ENCODE measurements at places on chromosomes 1 and 21. TPM values are rescaled to one million over a fixed set of nuclear protein-coding genes. Genes with fewer than 3 reads are reported as not detected.

Gene NEXN
- 3.5 TPM for total RNA-seq

Gene PROK1
- total RNA-seq, result not detected

Gene C8B
- total RNA-seq, result not detected

Gene MTARC2
- total RNA-seq, result 17.7 TPM

Gene DRAXIN
- total RNA-seq, result not detected

Gene KRTAP27-1
- total RNA-seq, result not detected

Gene AXDND1
- total RNA-seq, result not detected

Gene PLA2G2F
- total RNA-seq, result 0.18 TPM

Gene B4GALT3
- total RNA-seq, result 85.4 TPM

Gene LELP1
- total RNA-seq, result not detected

Gene ERO1B
- total RNA-seq, result 0.95 TPM

Gene DYNLT5
- not detected for total RNA-seq

Gene PLA2G2A
- total RNA-seq, result not detected

Gene VCAM1
- not detected for total RNA-seq

Gene C1orf94
- not detected for total RNA-seq

Gene L1TD1
- not detected for total RNA-seq

Gene ETV3L
- total RNA-seq, result not detected

Gene AUNIP
- total RNA-seq, result 22.2 TPM

Gene CELA2A
- not detected for total RNA-seq

Gene GOLT1A
- total RNA-seq, result 4.9 TPM

Gene RPTN
- not detected for total RNA-seq

Gene NBPF6
- total RNA-seq, result 0.07 TPM

Gene ADAM30
- not detected for total RNA-seq

Gene KCNE2
- not detected for total RNA-seq

Gene CAPZB
- total RNA-seq, result 94.3 TPM

Gene FASLG
- total RNA-seq, result not detected

Gene NFASC
- total RNA-seq, result 1.6 TPM

Gene ATAD3B
- 190 TPM for total RNA-seq

Gene IL23R
- not detected for total RNA-seq

Gene CDC42BPA
- total RNA-seq, result 42.1 TPM

Gene NCAM2
- total RNA-seq, result 2.4 TPM

Gene NTNG1
- total RNA-seq, result 6.8 TPM

Gene MYBPH
- total RNA-seq, result not detected

Gene FCGR3A
- not detected for total RNA-seq

Gene LCE2B
- total RNA-seq, result not detected

Gene S100A7
- not detected for total RNA-seq

Gene EPHA10
- total RNA-seq, result 3.5 TPM

Gene FBLIM1
- 74.1 TPM for total RNA-seq

Gene RCC1
- total RNA-seq, result 96.5 TPM

Gene CFHR4
- total RNA-seq, result not detected

Gene SMCP
- not detected for total RNA-seq

Gene GBP6
- 0.17 TPM for total RNA-seq

Gene HECTD3
- 32.8 TPM for total RNA-seq

Gene OTUD3
- 9.7 TPM for total RNA-seq

Gene ST6GALNAC5
- 1.2 TPM for total RNA-seq

Gene COL8A2
- 0.58 TPM for total RNA-seq

Gene FGR
- not detected for total RNA-seq

Gene SLFNL1
- 0.22 TPM for total RNA-seq

Gene MPZ
- 0.18 TPM for total RNA-seq

Data from PC-3 (cell line).